Astrocyte of the spinal cord (primary cell): ENCODE measurements at places on chromosomes 6 and 20.

DNA sequence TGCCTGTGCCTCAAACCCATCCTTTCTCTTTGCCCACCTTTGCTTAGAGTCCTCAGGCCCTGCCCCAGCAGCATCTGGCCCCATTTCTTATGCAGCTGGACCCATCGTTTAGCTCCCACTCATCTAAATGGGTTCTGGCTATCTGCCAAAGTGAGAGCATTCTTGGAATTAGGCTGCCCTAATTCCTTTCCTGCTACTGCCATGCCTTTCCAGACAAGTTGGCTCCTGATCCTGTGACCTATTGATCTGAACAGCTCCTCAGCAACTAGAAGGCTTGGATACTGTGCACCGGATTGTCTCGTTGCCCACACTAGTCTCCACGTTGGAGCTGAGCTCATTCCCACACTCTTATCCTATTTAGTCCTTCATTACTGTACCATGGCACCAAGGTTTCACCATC, 22.9 kb downstream of the DZANK1 start:
- DNase-seq, result peak; percentile 1

DNA sequence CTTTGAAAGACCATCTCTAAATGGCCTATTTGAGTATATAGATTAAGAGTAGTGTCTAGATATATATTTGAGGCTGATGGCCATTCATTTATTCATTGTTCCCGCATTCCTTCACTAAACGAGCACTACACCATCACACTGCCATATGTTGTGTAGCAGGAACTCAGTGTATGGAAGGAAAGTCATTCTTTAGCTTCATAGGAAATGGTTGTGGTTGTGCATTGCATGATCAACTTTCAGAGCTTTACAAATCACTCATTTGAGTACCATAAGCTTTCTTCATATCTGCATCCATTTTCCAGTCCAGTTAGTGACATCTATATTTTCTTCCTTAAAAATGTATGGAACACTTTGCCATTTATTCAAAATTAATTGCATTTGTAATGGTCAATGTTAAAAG, 97.9 kb downstream of the ARID1B start:
- DNase-seq, result no peak

DNA sequence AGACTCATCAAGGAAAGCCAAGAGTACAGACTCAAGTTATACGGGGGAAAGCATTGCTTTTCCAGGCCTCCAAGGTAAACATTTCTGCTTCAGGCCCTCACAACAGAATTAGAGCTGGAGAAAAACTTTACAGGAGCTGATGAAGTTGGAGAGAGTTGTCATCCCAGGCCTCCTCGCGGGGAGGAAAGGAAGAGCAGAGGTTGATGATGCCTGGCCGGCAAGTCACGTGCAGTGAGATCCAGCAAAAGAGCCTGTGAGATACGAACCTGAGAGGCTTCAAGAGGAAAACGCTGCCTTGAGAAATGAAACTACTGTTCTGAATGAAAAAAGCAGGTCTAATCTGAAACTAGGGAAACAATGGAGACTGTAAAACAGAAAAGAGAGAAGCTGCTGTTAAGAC, 122.9 kb downstream of the FAM120B start:
- peak; percentile 50 for DNase-seq

DNA sequence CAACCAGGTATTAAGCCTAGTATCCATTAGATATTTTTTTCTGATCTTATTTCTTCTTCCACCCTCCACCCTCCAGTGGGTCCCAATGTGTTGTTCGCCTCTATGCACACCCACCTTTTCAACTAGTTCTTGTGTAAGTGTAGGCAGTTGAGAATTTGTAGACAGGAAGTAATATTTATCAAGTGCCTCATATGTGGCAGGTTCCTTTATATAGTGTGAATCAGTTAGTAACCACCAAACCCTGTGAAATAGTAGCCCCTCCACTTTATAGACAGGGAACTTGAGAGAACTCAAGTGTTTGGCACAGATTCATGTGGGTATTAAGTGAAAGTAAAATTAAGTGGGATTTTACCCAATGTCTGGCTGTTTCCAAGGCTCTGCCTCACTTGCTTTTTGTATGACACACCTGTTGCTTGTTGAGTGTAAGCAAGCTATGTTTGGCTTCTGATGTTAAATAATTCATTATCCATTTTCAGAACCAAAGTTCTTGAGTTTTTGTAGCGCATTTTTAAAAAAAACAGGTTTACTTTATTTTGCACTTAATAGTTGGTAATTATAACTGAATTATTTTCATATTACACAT, 24.8 kb downstream of the AFDN start:
- no peak for DNase-seq

DNA sequence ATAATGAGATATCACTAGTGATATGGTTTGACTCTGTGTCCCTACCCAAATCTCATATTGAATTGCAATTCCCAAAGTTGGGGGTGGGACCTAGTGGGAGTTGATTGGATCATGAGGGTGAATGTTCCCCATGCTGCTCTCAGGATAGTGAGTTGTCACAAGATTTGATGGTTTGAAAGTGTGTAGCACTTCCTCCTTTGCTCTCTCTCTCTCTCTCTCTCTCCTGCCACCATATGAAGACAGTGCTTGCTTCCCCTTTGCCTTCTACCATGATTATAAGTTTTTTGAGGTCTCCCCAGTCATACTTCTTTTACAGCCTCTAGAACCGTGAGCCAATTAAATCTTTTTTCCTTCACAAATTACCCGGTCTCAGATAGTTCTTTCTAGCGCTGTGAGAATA, 1002.0 kb upstream of the ADGRB3 start:
- DNase-seq, result no peak

DNA sequence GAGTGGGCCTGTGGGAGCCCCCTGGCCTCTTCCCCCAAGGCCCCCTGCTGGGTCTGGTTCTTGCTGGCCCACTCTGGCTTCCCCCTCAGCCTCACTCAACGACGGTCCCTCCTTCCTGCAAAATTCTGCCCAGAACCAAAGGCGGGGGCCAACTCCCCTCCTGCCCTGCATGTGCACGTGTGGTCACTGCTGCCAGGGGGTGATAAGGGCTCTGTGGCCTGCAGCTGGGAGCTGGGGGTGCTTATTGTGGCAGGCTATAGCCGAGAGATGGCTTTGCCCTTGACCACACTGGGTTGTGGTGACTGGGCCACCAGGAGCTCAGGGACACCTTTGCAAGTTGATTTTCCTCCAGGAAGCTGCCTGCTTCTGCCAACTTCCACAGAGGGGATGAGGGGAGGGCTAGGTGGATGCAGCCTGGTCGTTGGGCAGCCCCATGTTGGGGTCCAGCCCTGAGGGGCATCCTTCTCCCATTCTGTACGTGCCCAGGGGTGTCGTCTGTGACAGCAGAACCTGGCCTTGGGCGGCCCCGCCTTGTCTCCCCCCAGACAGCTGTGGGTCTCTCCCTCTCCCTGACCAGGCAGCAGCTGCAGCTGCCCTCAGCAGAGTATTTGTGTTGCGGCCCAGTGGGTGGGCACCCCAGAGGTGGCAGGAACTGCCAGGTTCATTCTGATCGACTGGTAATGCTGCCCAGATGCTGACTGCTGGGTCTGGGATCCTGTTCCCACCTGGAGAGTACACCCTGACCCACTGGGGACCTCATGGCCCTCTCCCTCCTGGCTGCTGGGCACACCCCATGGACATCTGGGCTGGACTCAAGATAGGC, 5.6 kb downstream of the TCEA2 start:
- no peak for DNase-seq

- DNase-seq, result no peak
These were observed 527.1 kb downstream of the QKI start for GRCh38 chr6:163941624-163941976.

GRCh38 chr20:53944796-53945195, 125.6 kb downstream of the BCAS1 start:
- DNase-seq, result no peak

DNA sequence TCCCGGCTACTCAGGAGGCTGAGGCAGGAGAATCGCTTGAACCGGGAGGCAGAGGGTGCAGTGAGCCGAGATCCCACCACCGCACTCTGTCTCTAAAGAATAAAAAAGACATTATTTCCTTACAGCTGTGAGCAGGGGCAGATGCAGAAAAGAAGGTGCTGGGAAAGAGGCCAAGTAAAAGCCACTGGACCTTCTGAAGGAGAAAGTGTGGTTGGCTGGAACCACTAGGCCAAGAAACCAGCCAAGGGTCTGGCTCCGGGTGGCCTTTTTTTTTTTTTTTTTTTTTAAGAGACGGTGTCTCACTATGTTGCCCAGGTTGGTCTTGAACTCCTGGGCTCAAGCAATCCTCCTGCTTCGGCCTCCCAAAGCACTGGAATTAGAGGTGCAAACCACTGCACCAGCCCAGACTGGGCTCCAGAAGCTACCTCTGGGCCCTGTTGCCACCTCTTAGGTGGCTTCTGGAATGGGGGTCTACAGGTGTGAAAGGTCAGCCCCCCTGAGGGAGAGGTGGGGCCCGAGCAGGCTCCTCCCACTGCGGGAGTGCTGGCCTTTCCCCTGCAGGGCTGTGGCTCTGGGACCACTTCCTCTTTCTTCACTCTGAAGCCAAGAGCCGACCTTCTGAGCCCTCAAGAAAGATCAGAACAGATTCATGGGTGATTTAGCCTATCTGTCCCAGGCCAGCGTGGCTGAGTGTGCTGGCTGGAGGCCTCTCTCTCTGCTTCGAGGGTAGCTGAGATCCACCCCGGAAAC, at the start of gene FGD2:
FGD2 (plus strand) TSS at position 595 of the 750 bp plus-strand sequence. CDS start 163 bp downstream, outside the sequence.
- no peak for DNase-seq

DNA sequence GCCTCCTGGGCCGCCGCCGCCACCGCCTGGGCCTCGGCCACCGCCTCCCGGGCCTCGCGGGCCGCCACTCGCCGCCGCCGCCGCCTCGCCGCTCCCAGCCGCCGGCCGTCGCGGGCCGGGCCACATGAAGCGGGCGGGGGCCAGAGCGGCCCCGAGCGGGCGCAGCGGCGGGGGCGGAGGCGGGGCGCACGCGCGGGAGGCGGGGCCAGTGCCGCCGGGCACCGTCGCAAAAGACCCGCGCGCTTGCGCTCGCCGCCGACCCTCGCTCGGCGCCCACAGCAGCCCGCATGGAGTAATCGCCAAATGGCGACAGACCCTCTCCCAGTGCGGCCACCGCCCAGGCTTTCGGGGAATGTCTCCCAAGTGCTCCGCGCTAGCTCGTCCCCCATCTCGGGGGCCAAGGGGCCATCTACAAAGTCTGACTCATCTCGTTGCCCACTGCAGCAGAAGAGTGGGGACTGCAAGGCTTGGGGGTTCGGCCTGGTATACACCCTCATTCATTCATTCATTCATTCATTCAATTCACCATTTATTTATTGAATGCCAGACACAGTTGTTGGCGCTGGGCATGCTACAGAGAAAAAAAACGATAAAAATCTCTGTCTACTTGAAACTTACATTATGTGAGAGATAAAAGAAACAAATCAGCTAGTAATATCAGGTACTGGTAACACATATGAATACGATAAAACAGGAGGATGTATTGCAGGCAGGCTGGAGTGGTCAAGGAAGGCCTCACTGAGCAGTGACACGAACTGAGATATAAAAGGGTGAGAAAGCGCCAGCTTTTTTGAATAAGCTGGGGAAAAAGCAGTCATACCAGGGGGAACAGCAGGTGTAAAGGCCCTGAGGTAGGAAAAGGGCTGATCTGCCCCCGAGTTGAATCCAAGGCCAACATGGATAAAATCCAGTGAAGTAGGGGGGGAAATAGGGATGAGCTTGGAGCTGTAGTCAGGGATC, at the start of gene B4GALT5:
B4GALT5 (minus strand) TSS at position 126 of the 960 bp plus-strand sequence. CDS start 188 bp downstream, outside the sequence.
- peak; percentile 83 for DNase-seq

- DNase-seq, result peak; percentile 25
These were observed 38.8 kb downstream of the SRC start for GRCh38 chr20:37384683-37385174.

- DNase-seq, result no peak
These were observed 27.2 kb upstream of the CNKSR3 start for GRCh38 chr6:154537511-154538325.

DNA sequence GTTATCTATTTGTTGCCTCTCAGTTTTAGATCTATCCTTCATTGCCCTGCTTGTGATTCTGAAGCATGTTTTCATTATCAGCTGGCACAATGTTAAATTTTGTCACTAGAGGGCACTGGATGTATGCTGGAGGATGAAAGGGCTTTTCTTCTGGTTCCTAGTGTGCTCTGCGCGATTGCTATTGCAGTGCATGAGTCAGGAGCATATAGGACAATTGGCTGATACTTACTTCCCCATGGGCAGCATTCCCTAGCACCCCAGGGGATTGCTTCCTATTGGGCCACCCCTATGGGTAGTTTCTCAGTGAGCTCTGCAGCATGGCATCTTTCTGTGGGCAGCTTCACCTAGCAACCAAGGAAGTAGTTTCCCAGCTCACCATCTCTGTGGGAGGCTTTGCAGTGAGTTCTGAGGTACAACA, 280.3 kb upstream of the SYNCRIP start:
- DNase-seq, result peak; percentile 22

GRCh38 chr6:32906539-32906938, 34.3 kb downstream of the HLA-DMB start:
- peak; percentile 17 for DNase-seq

- DNase-seq, result peak; percentile 61
These were observed 162.4 kb downstream of the FRK start for GRCh38 chr6:115898246-115898645.

DNA sequence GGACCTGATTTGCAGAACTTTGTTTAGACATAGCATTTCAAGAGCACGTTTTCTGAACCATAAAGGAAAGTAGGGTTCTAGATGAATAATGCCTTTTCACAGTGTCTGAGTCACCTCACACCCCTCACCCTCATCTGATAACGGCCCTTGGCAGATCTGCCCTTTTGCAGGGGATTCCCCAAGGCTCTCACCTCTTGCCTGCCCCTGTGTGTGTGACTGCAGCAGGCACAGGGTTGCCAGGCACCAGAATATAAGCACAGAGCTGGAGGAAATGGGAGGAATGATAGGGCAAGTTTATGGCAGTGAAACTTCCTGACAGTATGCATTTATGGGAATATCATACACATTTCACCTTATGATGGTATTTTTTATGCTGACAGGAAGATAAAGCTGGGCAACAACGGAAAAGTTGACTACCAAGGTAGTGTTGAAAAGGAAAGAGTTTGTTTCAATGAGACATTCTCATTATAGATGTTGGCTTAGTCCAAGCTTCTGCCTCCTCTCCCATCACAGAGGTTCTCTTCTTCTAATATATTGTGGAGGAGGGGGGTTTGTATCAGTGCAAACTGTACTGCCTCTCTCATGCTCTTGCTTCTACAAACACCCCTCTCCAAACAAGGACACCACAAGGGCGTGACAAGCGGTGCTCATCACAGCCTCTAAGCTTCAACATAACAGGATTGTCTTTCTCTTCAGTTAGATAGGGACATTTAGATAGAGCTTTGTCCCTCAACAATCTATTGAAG, 101.5 kb upstream of the BACH2 start:
- DNase-seq, result no peak
